Stimulated activated CD4-positive, alpha-beta T cell treated with anti-CD3 and anti-CD28 coated beads, Interleukin-1b, Interleukin-23, amount 100 ng/mL, for 1 hour (primary cell): ENCODE measurements at places on chromosomes 7 and 10.

DNA sequence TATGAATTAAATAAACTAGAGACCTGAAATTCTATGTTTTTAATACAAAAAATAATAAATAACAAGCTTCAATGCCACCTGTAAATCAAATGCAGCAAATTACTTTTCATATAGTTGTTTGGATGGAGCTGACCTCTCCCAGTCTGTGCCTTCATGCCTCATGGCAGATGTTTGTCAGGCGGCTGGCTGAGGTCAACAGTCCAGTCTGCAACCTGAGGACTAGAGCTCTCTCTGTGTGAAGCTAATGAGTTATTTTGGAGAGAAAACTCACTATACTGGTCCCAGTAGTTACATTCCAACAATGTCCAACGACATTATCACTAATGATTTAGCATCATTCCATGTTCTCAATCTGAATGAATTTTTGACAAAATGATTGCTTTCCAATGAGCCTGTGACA is 746.2 kb upstream of the POM121L12 start:
- no peak for DNase-seq

DNA sequence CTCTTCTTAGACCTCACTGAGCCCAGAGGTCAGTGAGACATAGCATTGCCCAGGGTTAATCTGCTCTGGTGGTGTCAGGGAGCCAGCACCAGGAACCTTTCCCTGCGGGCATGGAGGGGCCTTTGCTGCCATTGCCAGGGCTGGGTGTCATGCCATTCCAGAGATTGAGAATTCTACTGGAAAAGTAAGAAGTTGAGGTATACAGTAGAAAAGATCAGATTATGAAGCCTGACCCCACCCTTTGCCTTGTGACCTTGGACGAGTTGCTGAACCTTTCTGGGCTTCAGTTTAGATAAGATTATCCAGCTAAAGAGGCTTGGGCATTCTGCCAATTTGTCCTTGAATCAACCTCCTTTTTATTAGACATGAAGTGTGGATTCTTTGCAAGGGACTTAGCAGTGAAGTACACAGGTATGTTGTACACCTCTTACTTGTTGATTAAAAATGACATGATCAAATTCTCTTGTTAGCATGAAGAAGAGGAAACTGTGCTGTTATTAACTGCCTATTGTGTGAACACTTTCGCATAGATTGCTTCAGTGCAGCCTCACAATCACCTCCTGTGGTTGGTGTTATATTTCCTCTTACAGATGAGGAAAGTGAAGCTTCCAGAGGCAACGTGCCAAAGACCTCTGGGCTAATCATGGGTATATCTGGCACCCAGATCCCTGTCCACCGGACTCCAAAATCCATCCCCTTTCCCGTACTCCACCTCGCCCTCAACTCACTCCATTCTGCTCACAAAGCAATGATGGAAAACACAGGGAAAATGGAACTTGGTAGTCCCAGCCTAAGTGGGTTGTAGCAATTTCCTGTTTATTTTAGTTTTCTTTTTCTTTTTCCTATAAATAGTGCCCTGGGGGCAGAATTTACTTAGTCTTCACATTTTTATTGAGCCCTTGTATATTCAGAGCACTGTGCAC is 151.3 kb downstream of the CAMK1D start:
- no peak for DNase-seq

DNA sequence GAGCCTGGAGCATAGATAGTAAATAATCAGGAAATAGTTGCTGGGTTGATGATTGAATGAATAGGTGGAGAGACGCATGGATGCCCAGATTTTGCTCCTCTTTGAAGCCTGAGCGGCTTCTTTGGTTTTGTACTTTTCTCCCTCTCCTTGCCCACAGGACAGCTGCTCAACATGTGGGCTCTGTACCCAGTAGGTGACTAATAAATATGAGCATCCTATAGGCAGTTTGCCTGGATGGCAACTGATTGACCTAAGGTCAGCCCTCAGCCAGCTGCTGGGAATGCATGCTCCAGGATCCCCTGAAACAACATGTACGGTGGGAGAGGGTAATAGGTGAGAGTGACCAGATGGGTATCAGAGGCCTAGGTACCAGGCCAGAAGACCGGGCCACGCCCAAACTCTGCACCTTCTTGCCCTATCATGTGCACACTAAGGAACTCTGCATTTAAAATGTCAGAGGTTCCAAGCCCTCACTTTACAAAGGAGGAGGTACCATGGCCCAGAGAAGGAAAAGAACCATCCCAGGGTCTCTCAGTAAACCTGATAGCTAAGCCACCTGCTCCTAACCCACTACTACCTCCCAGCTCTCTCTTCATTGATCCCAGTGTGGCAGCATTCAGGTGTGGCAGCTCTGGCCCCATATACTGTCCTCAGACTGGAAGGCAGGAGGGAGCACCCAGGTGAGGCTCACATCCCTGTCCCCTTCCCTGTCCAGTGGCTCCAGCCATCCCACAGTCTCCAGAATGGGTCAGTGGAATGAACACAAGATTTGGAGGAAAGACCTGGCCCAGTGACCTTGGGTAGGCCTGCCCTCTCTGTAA is 2.7 kb upstream of the ZCCHC24 start:
- no peak for DNase-seq

- DNase-seq = no peak
Observed at GRCh38 chr10:7891634-7892033, 73.3 kb downstream of the TAF3 start.

DNA sequence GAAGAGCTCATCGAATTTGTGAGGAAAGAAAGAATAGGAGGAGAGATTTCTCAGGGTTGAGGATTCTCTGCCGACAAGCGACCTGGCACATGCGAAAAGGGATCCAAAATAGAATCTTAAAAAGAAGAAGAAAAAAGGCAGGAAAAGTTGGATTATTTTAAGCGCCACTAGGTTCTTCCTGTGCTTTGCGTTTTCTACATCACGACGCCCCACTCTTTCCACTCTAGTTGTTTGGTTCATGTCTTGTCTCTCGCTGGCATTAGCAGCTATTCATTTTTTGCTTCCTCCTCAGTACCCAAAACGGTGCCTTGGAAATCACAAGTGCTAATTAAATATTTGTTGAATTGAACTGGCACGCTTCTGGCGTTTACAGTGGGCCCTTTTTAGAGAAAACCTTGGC is 674 bp upstream of the FRA10AC1 start:
- no peak for DNase-seq

DNA sequence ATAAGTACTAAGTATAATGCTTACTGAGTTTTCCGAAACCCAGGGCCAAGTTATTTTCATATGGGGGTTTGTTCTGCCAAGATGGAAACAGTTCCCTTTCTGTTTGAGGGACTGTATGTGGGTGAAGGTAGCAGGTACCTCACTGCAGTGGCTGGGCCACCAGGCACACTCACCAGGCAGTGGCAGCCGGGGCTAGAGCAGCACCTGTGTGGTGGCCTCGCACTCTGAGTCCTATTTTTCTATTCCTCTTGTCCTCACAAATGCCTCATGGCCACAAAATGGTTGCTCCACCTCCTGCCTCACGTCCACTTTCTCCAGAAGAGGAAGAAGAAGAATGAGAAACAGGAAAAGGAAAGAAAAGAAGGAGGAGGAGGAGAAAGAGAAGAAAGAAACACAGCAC is 167.3 kb upstream of the SHH start:
- no peak for DNase-seq

GRCh38 chr7:142885311-142886230 is at the start of gene TRPV6:
TSS of gene TRPV6 (minus strand) at chr7:142885745.
- DNase-seq = no peak

- no peak for DNase-seq
Observed at GRCh38 chr10:35612385-35613106, 7.4 kb downstream of the GJD4 start.

- DNase-seq = no peak
Observed at GRCh38 chr7:40455485-40455884, 320.7 kb downstream of the SUGCT start.

DNA sequence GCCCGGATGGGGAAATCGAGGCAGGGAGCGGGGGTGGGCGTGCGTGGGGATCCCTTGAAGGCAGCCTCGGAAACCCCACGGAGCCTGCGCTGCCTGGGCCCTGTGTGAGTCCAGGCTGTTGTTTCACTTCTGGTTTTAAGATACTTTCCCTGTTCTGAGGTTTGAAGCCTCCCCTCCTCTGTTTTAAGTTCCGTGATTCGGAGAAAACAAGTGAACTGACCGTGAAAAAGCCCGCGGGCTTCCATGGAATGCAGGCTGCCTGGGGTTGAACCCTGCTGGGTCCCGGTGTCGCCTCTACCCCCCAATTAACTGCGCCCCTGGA is 401 bp downstream of the LRRC27 start:
- DNase-seq = no peak

DNA sequence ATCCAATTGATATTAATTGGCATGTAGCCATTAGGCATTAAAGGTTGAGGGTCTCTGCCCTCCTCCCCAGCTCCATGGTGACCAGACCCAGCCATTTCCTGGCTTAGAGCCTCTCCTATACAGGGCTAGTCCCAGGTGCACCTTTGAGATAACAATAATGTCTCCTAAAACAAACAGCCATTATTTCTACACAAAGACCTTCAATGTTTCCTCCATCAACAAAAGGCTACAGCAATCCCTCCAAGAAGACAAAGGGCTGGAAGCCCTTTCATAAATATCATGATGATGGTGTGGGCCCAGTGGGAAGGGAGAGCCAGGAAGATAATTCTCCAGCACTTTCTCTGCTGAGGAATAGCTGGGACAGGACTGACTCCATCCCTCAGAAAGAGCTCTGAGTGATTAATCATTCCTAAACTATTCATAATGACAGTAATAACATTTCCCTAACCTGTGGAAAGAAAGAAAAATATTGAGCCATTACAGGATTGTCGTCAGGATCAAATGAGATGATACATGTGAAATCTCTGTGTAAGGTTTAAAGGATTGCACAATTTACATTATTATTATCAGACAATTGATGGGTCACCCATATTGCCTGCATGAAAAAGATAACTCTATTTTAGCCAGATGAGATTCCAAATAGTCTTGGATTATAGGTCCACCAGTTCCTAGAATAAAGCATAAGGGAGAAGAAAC is 10.2 kb downstream of the PKD2L1 start:
- no peak for DNase-seq

DNA sequence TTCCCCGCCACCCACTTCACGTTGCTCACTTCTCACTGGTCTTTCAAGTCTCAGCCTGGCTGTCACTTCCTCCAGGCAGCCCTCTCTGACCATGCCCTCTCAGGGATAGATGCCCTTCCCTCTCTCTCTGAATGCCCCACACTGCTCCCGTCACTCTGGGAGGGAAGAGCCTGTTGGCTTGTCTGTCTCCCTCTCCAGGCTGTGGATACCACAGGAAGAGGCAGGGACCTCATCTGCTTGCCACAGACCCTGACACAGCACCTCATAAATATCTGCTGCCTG is 93.1 kb downstream of the OAT start:
- no peak for DNase-seq

GRCh38 chr7:99036546-99037111 is 107.3 kb downstream of the SMURF1 start:
- DNase-seq = no peak

GRCh38 chr10:99170116-99170675 is 65.5 kb downstream of the HPSE2 start:
- DNase-seq = no peak

DNA sequence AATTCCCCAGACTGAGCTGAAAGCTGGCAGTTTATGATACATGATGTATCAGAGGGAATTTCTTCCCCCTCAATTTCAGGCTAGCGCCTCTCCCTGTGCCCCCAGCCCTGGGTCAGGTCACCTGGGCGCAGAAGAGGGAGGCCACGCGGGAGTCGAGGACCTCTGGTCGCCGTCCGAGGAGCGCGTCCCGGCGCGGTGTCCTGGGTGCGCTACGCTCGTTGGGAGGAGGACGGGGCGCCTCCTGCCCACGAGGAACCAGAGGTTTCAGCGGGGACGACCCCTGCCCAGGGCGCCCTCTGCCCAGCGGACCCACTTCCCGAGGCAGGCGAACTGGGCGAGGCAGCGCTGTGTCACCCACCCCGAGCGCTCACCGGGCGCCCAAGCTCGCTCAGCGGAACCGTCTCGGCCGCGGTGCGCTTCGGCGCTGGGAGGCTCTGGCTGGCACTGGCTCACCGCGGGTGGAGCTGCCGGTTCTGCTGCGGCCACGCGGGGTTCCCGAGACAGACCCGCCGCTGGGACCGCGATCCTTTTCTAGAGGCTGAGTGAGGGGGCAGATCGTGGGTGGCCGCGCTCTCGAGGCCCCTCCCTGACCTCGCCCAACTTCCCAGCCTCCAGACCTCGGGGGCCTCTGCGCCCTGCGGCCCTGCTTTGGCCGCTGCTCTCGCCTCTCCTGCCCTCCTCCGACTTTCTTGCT is at the start of gene FAM237B:
Gene FAM237B (minus strand): TSS at position 504 of the 694 bp plus-strand sequence. CDS start 1,556 bp downstream, outside the sequence.
- no peak for DNase-seq

DNA sequence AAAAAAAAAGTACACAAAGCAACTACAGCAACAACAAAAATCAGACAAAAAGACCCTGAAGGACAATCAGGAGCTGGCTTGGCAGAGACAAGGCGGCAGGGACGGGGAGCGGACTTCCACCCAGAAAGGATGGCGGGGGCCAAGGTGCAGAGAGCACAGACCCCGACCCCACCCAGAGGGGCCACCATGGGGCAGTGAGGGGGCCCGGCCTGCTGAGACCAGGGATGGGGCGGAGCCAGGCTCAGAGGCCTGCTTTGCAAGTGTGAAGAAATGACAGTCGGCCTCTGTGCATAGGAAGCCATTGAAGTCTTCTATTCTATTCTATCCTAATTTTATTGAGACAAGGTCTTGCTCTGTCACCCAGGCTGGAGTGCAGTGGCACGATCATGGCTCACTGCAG is 82.0 kb downstream of the ELFN1 start:
- no peak for DNase-seq

GRCh38 chr10:34753014-34753757 is 61.9 kb downstream of the PARD3 start:
- no peak for DNase-seq

DNA sequence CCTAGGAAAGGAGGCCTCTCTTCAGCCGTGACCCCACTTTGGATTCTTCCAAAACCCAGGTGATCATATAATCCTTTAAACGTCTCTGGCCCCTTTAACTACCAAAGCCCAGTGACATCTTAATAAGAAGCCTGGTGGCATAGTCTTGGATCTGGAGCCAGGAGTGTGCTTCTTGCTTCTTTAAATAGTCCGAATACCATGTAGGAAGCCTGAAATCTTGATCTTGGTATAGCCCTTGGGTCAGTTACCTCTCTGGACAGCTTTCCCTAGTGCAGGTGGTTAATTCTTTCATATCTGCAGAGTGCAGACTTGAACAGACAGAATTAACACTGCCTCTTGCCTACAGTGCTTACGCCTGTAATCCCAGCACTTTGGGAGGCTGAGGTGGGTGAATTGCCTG is 138.6 kb upstream of the EFCAB10 start:
- no peak for DNase-seq

- no peak for DNase-seq
Observed at GRCh38 chr7:81680120-81680519, 89.7 kb downstream of the HGF start.
